ENCODE measurements at places on chromosomes 12 and 14. TPM values are rescaled to one million over a fixed set of nuclear protein-coding genes. Genes with fewer than 3 reads are reported as not detected.

The TEX52 gene
- 2.3 TPM for polyA plus RNA-seq

DNA sequence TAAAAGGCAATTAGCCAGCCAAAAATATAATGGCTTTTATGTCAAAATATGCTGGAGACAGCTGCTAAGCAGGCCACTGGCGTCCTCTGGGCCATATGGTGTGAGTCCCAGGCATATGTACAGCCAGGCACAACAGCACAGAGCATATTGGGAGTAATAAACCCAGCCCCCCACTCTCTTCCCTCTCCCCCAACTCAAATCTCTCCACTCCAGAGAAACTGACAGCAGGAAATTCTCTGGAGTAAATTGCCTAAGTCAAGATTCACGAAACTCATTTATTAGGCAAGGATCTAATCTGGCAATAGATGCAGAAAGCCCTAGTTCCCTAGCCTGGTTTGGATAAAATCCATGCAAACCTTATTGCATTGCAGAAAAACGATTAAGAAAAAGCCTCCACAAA, 147.9 kb upstream of the SEL1L start:
- DNase-seq: no peak

DNA sequence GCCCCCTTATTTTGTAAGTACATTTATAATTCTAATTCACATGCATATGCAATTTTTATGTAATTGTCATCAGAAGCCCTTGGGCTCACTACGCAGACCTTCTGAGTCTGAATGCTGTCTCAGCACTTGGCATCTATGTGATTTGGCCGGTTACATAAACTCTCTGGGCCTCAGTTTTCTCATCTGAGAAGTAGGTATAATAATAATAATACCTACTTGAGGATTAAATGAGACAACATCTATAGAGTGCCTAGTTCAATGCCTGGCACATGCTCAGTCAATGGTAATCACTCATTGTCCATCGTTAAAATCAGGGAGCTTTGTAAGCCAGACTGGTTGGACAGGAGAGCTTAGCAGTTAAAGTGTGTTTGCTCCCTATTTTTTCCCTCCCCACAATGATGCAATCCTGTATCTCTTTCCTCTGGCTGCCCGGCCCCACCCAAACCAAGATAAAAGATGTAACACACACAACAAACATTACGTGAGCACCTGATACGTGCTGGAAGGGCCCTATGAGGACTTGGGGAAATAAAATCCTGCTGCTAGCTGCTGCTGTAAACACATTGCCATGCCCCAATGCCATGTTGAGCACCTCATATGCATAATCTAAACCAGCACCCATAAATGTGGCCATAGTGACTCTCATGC, 235.0 kb downstream of the CRADD start:
- DNase-seq: no peak

DNA sequence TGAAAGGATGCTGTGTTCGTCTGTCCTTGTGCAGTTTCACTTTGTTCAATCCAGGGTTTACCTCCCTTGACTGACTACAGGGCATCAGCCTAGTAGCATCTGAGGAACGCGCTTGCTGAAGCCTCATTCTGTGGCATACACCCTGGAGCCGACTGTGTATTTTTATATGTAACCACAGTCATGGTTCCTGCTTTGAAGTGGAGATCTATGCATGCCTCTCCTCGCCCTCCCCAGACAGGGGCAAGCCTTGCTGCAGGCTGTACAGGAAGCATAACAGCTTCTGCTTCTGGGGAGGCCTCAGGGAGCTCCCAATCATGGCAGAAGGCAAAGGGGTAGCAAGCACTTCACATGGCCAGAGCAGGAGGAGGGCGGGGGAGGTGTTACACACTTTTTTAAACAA, 262.1 kb downstream of the BCL11B start:
- DNase-seq: no peak

The DRAM1 gene
- polyA plus RNA-seq: 16.2 TPM

The KCNMB4 gene
- polyA plus RNA-seq: 21.5 TPM

- DNase-seq: no peak
These were observed 29.6 kb upstream of the SPPL3 start for GRCh38 chr12:120933786-120934185.
